ENCODE measurements at places on chromosomes 4 and X.

DNA sequence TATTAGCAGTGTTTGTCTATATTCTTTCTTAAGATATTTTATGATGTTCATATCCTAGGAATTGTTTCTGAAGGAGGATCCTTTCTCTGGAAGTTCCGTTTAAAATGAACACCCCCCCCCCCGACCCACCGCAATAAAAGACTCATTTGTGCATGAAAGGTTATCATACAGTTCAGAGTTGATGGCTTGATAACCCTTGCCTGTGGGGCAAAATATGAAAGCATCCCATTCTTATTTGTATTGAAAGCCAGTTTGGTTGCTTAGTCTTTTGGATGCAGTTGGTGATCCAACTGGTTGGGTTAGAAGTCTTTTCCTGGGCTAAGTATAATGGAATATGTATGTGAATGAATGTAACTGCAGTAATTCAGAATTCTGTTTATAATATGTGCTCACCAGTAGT lies 8.3 kb downstream of the INTS6L start:
- DNase-seq, result no peak

GRCh38 chr4:2925931-2926860 lies 37.0 kb downstream of the NOP14 start:
- no peak for DNase-seq

- DNase-seq, result no peak
These were observed 7.4 kb downstream of the PCDH18 start for GRCh38 chr4:137524725-137525369.

DNA sequence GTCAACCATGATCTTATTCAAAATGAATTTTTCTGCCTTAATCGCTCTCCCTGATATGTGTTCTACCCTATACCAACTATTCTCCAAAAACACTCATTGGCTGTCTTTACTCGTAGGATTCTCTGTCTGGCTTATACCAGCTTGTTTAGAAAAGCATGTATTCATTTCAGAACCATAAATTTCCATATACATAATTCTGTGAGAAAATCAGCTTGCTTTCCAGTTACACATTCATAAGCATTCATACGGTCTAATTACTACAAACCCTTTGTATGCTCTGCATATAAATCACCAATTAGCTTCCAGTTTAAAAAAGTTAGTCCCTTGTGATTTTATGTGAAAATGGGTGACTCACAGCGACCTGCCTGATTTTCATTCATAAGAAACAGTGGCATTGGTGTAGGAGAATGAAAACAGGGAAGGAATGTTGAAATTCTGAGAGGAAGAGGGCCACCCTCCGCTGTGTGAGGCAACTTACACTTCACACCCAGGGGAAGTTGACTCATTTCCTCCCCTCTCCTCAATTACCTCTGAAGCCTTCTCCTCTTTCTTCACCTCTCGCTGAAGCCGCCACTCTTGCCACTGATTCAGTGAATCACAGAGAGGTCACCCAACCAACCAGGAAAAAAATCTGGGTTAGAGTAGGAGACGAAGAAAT lies 63.3 kb downstream of the MEPE start:
- DNase-seq, result no peak

DNA sequence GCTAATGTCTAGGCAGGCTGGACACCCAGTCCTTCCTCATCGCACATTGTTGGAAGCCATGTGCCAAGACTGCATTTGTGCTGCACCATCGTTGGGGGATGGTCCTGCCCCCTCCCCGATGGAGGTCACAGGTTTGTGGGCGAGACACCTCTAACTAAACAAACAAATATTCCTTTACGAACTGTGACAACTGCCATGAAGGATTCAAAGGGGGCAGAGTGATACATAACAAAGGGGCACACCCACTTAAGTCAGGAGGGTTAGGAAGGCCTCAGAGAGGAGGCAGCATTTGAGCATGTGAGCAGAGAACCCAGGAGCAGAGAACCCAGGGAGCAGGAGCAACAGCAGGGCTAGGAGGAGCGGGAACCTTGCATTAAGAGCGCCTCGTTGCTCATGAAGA lies 37.1 kb downstream of the TRIM2 start:
- no peak for DNase-seq
